HuH-7.5 (cell line): ENCODE measurements at places on chromosomes 16 and 17.

DNA sequence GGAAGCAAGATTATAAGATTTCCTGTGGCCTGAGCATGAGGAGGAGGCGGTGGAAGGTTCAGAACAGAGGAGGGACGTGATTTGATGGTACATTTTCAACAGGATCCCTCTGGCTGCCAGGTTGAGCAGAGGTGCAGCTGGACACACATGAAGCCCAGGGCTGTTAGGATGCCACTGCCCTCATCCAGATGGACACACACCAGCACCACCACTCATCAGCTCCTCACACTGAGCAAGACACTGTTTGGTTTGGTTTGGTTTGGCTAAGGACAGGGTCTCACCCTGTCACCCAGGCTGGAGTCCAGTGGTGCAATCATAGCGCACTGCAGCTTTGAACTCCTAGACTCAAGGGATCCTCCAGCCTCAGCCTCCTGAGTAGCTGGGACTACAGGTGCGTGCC is 402.6 kb upstream of the C16orf82 start:
- DNase-seq: no peak

GRCh38 chr17:58378733-58379510 is 26.9 kb upstream of the SUPT4H1 start:
- DNase-seq: no peak

GRCh38 chr17:79439493-79439892 is 171.4 kb downstream of the RBFOX3 start:
- no peak for DNase-seq

DNA sequence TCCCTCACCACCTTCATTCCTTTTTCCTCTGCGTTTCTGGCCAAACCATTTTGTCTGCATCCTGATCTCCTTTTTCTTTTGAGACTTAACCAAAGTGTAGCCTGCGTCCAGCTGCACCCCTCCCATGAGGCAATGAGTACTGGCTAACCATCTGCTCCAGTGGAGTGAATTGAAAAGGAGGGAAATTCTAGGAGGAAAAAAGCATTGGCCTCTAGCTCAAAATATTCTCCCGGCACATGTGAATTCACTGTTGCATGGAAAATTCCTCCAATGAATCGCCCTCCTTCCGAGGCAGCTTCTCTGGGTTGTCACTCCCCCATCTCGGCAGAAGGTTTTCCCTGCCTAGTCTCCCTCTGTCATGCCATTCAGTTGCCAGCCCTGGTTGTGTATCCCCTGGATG is 5.6 kb downstream of the RAP1GAP2 start:
- no peak for DNase-seq

GRCh38 chr16:30559690-30560089 is 1.5 kb upstream of the ZNF764 start:
- DNase-seq: no peak

GRCh38 chr16:55734665-55735064 is 78.9 kb downstream of the SLC6A2 start:
- no peak for DNase-seq

GRCh38 chr16:4500272-4500671 is 24.1 kb downstream of the HMOX2 start:
- DNase-seq: no peak

DNA sequence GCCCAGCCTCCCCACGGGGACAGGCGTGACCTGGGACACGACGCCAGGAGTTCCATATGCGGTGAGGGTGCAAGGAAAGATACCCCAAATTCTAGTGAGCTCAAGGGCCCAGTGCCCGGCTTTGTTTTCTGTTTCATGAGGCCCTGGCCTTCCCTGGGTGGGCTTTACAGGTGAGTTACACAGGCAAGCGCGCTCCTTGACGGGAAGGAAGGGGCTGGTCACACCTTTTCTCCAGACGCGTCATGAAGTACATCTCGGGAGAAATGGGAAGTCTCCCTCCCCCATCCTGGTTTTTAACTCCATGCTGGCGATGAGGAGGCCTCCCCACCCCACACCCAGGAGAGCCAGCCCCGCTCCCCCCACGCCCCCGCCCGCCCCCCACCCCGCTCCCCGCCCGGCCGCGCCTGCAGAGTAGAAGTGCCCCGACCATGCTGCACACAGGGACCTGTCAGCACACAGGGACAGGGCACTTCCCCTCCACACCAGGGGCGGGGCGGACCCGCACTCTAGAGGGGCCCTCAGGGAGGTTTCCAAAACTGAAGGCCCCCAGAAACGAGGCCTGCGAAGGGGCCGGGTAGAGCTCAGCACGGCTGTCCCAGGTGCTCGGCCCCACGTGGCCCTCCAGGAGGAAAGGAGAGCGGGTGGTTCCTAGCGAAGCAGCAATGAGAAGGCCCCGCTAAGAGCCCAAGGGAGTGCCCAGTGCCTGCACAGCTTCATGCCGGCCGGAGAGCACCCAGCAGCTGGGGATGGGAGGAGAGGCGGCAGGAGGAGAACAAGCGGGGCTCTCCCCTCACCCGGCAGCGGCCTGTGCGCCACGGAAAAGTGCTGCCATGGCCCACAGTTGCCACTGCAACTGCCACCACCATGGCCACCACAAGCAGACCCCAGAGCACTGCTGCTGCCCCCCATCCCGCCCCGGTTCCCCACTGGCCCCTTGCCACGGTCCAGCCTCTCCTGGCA is 7.7 kb downstream of the CYB561 start:
- DNase-seq: no peak

DNA sequence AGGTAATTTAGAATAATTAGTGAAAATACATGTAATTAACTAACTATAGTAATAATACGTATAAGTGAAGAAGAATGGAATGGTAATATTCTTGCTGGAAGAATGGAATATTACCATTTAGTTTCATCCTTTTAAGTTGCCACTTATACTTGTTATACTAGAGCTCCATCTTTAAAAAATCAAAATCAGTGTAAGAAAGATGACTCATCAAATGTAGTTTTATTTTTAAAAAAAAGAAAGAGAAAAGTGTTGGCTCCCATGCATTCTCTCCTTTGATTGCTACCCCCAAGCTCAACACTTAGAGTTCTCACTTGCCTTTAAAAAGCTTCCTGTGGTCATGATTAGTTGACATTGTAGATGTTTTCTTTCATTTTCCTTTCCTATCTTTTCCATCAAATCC is 82.4 kb upstream of the KIF2B start:
- no peak for DNase-seq

DNA sequence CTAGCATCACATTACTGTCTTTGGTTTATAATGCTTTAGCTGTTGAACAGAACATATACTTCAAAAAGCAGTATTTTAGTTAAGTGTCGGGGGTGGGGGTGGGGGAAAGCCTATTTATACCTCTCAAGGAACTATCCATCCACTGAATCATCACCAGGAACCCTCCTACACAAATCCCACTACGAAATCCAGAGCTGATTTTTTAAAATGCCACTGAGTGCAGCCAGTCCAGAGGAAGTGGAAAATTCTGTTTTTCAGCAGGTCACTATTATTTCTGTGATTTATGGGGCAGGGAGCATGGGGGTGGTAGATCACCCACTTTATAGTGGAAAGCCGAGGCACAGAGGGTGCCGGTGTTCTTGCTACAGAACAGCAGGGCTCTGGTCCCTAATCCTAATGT is 284.1 kb downstream of the SOX9 start:
- no peak for DNase-seq

DNA sequence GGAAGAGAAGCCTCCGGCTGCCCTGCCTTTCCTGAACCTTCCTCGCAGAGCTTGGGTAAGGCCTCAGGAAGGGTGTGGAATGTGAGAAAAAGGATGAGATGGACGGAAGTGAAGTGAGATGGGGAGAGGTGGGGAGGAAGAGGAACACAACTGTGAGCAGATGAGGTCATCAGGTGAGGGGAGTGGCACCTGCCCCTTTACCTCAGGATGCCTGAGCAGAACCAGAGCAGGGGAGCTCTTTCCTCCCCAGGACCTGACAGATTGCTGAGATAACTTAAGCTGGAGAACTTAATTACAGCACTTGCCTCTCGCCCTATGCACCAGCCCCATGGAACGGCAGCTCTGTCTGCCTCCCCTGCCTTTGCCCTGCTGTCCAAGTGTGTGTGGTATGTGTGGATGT is 29.8 kb downstream of the TMEM132E start:
- DNase-seq: no peak

DNA sequence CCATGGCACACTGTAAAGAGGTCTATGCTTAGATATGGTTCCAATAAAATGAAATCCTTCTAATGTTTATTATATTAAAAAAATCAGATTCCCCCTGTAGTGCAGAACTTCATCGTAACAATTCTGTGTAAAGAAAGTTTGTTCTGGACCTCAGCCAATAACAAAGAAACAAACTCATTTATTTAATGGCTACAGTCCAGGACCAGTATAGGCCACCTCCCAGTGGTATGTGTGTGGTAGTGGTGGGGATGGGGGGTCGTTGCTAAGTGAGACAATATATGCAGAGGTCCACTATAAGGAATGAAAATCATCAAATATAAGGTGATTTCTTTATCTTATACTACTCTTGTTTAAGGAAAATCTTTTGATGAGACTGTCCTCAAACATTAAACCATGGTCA is 136.4 kb downstream of the CDK5R1 start:
- DNase-seq: no peak

- DNase-seq: no peak
Measured at GRCh38 chr17:80956321-80957190, 35.1 kb upstream of the CHMP6 start.

DNA sequence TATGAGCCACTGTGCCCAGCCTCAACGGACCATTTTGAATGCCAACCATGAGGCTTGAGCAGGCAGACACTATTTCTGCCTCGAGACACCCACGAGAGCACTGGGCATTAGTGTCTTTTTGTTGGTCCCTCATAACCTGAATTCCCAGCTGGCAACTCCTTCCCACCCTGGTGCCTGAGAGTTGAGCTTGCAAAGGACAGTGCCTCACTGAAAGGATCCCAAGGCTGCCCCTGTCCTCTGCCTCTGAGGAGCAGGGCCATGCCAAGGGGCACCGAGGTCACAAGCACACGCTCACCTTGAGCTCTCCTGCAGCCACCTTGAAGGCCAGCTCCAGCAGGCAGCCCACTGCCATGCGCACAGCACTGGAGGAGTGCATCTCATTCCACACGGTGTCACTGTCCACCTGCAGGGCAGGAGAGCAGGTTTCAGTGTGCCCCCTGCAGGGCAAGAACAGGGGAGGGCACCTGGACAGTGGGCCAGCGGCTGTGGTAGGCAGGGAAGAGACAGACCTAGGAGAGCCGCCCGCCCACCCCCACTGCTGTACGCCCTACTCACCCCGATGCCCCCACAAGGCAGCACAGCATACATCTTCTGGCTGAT is 12.8 kb downstream of the G6PC3 start:
- peak; percentile 83 for DNase-seq

- DNase-seq: no peak
Measured at GRCh38 chr17:45992175-45992574, 6.9 kb upstream of the STH start.

- DNase-seq: no peak
Measured at GRCh38 chr16:89135166-89135565, 36.4 kb upstream of the CDH15 start.

- DNase-seq: peak; percentile 85
Measured at GRCh38 chr17:27892866-27893769, at the start of gene LYRM9. LYRM9 (minus strand) TSS chr17:27893365; CDS start chr17:27882694, 10,671 bp downstream.

DNA sequence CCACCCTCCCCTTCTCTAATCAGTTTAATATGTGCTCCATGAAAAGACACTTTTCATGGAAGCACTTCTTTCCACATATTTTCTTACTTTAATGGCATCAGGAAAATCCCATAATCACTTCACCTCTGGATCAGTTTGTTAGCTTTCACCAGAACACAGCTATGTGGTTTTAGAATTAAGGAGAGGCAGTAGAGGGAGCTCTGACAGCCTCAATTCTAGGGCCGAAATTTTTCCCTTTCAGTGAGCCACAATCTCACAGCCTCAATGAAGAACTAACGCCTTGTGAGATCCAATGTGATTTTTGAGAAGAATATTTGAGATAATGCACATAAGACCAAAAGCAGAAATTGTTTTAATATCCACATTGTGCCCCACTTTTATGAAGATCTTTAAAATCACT is 1494.0 kb upstream of the CDH8 start:
- no peak for DNase-seq

DNA sequence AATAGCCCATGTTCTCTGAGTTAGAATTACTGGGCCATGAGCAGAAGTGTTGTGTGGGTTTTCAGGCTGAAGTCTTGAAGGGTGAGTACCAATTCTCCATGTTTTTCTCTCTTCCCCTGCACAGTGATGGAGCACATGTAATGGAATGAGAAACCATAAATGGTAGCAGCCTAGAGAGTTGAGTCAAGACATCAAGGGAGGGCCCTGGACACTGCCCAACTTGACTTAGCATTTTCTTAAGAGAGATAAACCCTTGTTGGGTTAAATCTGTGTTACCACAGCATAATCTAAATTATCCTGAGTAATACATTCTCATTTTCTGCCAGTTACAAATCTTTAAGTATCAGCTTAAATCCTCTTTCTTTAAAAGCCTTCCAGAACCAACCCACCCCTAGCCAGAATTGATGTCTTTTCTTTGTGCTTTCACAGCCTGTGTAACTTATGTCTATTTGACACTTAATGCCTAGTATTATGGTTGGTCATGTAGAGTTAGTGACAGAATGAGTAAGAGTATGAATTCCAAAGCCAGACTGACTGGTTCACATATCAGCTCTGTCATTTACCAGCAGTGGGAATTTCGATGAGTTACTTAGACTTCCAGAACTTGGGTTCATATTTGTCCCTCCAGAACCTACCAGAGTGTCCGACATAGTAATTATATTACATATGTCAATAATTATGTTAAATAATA is 27.0 kb upstream of the RGS9 start:
- DNase-seq: no peak

GRCh38 chr17:38604479-38605403 is 1.0 kb downstream of the SRCIN1 start:
- DNase-seq: peak; percentile 59

GRCh38 chr17:21379080-21379711 is 3.0 kb downstream of the KCNJ12 start:
- no peak for DNase-seq

GRCh38 chr17:79568661-79569060 is 42.2 kb downstream of the RBFOX3 start:
- no peak for DNase-seq

DNA sequence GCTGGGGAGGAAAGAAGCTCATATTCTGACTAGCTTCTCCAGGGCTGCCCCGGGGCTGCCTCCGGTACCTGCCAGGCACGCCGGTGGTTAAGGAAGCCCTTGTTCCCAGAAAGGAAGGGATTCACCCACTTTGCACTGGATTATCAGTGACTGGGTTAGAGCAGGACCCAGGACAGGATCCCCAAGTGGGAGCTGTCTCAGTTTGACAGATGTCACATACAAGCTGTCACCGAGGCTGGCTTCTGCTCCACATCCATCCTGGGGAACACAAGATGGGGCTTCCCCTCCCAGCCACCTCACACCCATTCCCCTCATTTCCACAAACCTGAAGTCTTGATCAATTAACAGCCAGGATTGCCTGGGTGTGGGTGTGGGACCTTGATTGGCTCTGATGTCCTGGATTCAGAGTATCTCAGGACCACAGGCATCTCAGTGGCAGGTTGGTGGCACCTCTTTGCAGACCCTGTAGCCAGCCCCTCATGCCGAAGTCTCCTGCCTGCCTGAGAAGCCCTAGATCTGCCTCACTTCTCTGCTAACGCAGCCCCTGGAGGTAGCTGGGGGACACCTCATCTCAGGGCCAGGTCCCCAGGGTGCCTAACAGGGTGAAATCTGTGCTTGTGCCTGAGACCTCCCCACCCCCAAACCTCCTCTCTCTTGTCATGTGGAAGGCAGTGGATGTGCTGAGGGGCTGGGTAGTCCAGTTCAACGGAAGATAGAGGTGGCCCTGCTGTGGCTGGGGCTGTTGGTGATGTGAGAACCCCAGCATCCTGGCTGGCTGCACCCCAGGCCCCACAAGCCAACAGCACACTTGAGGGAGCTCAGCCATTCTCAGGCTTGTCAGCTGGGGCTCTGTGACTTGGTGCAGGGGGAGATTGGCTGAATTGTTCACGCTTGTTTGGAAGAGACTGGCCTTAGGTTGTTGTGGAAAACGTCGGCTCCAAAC is 1.4 kb downstream of the CACNG5 start:
- DNase-seq: no peak
